Smooth muscle cell of the brain vasculature (primary cell): ENCODE measurements at places on chromosomes 6 and 20.
A peak's percentile ranks its signal among the peaks of the same experiment; 100 is the strongest.

DNA sequence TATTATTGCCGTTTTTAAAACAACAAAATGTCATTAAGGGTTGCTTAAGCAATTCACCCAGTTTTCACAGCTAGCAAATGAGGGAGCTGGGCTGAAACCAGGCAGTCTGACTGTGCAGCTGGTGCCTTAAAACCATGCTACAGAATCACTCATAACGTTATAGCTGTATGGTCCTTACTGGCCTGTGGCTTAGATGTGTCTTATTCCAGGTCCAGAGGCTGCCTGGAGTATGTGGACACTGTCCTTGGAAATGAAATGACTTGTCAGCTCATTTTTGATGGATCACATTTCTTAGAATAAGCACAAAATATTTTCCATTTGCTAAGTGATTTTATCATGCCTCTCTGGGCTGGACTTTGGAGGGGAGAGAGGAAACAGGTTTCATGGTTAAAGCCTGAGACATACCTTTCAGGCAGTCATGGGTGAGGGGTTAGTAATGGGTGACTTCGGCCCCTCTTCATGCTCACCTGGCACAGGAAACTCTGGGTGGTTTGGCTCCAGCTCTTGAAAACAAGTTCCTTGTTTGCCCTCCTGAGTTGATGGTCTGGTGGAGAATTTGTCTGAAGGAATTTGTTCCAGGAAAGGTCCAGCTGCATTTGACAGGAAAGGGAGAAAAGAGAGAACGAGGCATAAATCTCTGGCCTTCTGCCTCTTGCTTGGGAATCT, 823.2 kb downstream of the DHX35 start:
- no peak for DNase-seq

DNA sequence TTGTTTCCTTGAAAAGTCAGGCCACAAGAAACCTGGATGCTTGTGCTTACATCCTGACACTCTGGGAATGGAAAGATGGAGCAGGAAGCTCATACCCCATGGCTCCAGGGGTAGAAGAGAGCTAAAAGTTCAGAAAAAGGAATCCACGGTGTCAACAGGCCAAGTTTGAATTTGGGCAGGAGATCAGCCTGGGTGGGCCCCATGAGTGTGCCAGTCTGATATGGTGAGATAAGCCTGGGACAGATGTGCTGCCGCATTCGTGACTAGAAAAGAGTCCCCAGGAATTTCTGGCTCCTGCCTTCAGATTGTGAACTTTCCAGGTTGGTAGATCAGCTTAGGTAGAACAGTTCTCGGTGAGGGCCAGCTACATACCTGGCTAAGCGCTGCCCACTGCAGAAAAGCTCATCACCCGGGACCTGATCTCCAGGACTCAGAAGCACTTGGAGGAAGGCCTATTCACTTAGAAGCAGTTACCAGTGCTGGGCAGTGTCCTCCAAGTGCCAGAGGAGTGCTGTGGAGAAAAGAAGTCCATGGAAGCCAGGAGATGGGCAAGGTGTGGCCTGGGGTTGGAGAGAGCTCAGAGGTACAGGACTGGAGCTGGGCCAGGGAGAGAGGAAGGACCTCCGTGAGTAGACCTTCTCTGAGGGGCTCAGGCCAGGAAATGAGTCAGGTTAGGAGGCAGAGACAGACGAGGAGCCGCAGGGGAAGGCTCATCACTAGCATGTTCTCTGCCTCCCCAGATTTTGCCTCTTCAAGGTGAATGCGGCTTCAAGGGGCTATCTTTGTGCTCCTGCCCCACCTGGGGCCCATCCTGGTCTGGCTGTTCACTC, at the start of gene TSPO2:
Gene TSPO2, plus strand, starts transcription at position 242 of the 830 bp plus-strand sequence. Its CDS starts 519 bp downstream, at position 761.
- no peak for DNase-seq

DNA sequence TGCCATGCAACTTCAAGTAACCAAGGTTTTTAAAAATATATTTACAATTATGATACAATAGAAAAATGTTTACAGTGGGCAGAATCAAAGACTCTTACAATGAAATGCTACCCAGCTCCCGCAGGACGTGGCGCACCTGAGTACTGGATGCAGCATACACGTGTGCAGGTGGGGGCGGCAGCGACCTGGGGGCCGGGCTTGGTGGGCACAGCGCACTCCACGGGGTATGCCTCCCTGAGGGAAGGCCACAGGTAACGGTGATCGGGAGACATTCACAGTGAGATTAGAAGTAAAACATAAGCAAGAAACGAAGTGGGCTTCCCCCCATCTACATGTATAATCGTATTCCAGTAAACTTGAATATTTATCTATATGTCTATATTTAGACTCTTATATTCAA, 54.2 kb downstream of the WDR27 start:
- no peak for DNase-seq

DNA sequence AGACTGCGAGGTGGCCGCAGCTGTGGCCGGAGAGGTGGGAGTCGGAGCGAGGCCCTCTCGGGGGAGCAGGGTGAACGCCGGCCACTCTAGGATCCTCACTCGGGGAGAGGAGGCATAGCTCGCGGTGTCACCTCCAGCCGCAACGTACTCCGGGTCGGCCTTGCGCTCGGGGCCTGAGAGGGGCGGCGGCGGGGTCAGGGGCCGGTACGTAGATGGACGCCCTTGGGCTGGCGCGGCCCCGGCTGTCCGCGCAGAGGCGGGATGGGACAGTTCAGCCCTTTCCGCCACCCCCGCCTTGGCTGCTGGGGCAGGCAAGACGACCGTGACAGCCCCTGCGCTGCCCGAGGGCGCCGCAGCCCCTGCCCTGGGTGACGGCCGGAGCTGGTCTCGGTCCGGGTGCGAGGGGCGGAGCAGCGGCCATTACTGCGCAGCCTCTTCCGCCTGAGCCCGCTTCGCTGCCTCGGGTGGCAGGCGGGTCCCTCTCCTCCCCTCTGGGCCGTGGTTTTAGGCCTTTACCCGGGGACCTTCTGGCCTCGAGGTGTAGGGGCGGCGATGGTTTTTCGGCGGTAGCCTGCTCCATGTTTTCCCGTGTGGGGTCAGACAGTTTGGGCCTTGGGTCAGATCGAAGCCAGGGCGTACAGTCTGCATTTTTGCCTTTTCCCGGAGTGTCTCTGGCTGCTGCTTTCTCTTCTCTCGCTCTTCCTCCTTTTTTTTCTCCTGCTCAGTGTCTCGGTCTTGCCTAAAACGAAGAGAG, 405 bp downstream of the RNF146 start:
- no peak for DNase-seq

GRCh38 chr6:165159460-165159859, 149.9 kb downstream of the C6orf118 start:
- no peak for DNase-seq

GRCh38 chr20:37418591-37419109, 72.7 kb downstream of the SRC start:
- DNase-seq, result no peak

DNA sequence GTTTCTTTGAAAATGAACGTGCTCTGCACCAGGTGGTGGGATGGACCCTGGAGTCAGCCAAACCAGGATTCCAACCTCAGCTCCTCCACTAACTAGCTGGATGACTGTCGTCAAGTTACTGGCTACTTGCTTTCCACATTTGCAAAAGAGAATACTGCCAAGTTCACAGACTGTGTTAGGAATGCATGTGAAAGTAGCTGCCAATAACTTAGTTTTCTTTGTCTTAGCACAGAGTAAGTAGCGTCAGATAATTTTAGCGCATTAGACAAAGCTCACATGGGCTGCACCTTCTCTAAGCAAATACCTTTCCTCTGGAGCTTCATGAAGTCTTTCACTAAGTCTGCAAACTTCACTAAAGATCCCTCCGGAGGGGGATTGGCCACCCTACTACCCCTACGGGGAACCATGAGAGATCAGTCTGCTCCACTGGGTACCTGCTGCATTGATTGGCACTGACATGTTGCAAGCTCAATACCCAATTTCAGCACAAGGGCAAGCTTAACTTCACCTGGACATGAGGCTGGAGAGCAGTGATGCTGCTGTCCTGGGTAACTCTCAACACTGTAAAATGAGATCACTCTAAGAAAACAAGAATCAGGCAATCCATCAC, 113.9 kb downstream of the MBOAT1 start:
- DNase-seq, result no peak

GRCh38 chr20:57928181-57928967, 218.6 kb upstream of the PMEPA1 start:
- DNase-seq, result no peak

DNA sequence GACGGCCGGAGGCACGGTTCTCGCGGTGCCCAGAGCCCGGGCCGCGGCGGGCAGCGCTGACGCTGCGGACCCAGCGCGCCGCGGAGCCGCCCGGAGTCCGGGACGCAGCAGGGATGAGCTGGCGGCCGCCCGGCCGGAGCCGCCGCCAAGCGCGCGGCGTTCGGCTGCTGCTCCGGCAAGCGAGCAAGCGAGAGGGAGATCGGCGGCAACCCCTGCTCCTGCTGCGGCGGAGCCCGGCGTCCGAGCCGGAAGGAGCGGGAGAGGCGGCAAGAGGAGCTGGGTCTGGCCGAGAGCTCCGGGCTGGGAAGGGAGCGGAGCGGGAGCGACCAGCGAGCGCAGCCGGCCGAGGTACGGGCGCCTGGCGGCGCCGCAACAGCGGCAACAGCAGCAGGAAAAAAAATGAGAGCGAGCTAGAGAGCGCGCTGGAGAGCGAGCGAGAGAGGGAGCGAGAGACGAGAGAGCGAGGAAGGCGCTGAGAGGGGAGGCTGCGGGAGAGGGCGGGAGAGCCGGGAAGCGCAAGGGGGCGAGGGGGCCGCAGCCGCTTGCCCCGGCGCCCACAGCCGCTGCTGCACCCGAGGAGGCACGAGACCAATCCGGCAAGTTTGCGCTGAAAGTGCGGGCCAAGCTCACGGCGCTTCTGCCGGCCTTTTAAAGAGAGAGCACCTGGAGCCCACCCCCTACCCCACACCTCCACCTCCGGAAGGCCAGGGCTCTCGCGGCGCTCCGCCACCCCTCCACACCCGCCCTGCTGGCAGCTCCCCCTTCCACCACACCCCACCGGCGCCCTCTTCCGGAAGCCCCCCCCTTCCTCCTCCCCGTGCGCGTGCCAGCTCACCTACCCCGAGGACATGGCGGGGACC, 496 bp downstream of the GRM4 start:
- DNase-seq, result peak; percentile 15

GRCh38 chr20:21076073-21076472, 30.1 kb downstream of the LINC00237 start:
- DNase-seq, result no peak

- no peak for DNase-seq
Measured at GRCh38 chr6:5677219-5678000, 329.3 kb downstream of the NRN1 start.

DNA sequence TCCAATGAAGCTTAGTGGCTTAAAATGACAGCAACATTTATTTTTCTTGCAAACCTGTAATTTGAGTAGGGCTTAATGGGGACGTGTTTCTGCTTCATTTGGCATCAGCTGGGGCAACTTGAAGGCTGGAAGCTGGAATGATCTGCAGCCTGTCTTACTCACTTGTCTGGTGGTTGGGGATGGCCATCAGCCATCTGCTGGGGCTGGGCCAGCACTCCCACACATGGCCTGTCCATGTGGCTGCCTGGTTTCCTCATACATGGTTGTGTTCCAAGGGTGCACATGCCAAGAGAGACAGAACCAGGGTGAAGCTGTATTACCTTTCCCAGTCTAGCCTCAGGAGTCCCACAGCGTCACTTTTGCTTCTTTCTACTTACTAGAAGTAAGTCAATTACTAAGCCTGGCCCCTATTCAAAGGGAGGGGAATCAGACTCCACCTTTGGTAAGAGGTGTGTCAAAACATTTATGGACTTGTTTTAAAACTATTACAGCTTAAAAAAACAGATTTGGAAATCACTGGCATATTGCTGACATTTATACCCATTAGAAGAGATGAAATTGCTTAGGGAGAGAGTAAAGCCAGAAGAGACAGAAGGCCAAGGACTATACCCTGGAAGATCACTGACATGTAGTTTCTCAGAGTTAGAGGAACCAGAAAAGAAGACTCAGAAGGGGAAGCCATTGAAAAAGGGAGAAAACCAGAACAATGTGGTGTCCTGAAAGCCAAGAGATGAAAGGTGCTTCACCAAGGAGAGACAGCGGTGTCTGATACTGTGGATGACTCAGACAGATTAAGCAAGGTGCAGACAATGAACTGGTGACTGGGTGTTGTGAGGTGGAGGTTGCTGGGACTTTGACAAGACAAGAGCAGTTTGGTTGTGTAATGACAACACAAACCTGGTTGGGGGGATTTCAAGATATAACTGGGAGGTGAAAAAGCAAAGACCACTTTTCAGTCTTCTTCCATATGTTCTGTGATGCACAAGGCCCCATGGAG, 345.2 kb downstream of the GJA1 start:
- no peak for DNase-seq

DNA sequence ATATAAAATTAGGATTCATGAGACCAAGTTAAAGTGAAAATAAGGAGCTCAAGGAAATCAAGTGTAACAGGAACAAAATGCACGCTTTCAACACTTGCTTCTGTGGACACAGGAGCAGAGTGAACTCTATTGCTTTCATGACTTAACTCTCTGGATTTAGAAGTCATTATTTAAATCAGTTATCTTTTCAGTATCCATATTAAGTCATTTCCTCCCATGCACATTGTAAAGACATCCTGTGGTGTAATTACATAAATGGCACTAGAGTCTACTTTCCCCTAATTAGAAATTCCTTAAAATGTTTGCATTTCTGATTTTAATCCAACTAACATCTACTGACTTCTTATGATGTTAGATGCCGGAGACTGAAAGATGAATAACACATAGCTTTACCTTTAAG, 88.0 kb downstream of the INSM1 start:
- no peak for DNase-seq

DNA sequence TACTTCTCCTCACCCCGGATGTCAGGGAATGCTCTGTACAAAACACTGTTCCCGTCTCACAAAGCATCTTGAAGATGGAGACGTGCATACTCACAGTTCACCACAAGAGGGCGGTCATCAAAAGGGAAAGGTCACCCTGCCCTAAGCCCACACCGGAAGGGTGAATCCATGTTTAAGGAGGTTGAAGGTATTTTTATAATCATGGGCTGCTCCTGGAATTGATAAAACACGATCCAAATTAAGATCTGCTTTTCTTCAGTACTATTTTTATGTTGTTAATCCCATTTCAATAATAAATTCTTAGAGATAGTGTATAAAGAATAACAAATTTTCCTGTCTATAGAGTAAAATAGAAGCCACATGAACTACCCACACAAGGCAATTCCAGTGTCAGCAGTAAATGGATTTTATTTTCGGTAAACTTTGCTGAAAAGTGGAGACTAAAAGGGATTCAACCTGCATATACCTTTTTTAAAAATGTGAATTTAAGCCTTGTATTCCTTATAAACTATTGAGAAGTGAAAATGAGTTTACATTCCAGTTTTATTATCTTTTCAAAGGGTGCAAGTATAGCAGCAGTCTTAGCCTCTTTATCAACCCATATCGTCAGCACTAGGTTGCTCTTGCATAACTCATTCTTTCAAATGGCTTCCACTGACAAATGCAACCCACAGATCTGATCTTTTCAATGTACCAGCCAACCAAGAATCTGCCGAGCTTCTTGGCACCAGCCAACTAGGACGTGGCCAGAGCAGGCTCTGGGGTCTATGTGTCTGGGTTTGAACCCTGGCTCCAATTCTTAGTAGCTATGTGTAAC, 79.7 kb upstream of the MBOAT1 start:
- peak; percentile 71 for DNase-seq

- DNase-seq, result no peak
Measured at GRCh38 chr20:7426890-7427496, 513.3 kb downstream of the HAO1 start.
